ENCODE measurements at places on chromosomes 12 and 14.

- DNase-seq: no peak
Observed at GRCh38 chr14:51847489-51847796, 13.0 kb upstream of the GNG2 start.

DNA sequence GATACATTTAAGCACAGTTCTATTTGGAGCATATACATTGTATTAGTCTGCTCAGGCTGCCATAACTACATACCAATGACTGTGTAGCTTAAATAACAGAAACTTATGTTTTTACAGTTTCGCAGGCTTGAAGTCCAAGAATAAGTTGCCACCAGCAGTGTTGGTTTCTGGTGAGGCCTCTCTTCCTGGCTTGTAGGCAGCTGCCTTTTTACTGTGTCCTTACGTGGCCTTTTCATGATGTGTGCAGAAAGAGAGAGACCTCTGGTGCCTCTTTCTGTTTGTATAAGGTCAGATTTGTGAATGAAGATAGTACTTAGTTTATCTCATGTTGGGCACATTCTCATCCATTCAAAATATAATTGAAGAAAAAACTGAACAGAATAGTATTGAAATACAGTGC lies 636.6 kb downstream of the FLRT2 start:
- DNase-seq: no peak

DNA sequence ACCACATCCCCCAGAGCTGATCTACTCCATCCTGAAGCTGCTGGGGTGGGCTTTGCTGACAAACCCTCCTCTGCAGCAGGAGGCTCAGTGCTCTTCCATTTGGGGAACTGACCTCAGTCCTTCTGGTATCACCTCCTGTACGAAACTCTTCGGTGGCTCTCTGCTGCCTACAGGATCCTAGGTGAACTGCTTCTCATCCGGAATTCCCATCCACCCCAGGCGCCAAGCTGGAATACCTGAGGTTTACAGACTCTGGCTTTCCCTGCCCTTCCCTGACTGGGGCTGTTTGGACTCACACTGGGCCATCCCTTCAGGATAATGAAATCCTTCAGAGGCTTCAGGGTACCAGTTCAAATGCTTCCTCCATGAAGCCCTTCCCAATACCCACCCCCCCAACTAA lies 26.2 kb downstream of the GCN1 start:
- DNase-seq: no peak

DNA sequence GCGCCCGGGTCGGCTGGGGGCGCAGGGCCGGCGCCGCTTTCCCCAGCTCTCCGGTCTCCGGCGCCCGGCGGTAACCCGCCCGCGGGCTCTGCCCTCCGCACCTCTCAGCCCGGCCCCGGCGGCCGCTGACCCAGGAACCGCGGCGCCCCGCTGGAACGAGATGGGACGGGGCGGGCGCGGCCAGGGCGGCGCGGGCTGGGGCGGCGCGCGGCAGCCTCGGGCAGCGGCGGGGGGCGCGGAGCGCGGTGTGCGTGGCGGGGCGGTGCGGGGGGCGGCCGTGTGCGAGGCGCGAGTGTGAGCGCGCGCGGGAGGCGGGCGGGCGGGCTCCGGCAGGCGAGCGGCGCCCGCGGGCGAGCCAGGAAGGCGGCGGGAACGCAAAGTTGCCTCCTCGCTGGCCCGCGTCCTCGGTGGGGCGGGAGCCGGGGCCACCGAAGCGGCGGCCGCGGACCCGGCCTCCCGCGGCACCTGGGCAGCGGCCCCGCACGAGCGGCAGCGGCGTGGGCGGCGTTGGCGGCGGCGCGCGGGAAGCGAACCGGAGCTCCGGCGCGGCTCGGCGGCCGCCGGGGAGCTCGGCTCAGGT lies 671 bp upstream of the DIO3 start:
- no peak for DNase-seq

DNA sequence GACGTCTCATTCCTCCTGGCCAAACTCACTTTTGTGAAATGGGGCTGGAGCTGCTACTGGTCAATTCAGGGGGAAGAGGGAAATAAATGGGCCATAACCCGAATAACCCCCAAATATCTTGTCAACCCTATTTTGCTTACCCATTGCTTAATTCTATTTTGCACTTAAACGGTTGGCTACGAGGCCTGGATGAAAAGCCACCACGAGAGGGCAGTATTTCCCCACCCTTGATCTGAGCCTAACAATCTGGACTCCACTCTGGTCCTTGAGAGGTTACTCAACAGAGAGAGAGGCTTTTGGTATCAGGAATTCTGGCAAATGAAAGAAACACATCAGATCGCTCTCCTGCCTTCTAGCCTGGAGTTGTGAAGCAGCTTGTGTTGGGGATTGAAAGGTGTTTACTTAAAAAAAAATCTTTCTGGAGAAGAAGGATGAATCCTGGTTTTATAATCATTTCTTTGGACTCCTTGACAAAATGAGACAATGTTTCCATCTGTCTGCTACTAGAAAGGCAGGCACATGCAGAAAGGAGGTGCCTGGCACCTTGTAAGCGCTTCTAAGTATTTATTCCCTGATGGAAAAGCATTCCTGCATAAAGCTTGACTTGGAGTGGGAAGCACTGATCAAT lies 22.4 kb upstream of the FBXO21 start:
- DNase-seq: peak; percentile 83

GRCh38 chr12:104583301-104583700 lies 126.6 kb downstream of the CHST11 start:
- DNase-seq: peak; percentile 25

- peak; percentile 68 for DNase-seq
Observed at GRCh38 chr14:90495357-90496276, 98.8 kb downstream of the CALM1 start.

DNA sequence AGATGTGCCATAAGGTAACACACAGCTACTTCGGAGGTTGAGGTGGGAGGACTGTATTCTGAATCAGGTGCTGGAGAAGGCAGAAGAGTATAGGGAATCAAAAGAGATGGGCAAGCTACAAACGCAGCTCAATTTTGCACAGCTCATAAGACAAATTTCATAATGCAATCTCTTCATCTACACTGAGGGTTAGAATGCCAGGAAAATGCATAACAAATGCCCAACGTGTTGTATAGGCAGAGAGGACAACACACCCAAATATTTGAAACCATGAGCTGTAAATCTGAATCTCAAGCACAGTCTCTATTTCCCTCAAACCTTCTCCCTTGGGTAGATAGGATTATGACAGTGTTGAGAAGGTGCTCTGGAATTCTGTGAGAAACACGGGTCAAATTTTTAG lies 263.1 kb upstream of the FOXN3 start:
- DNase-seq: no peak

DNA sequence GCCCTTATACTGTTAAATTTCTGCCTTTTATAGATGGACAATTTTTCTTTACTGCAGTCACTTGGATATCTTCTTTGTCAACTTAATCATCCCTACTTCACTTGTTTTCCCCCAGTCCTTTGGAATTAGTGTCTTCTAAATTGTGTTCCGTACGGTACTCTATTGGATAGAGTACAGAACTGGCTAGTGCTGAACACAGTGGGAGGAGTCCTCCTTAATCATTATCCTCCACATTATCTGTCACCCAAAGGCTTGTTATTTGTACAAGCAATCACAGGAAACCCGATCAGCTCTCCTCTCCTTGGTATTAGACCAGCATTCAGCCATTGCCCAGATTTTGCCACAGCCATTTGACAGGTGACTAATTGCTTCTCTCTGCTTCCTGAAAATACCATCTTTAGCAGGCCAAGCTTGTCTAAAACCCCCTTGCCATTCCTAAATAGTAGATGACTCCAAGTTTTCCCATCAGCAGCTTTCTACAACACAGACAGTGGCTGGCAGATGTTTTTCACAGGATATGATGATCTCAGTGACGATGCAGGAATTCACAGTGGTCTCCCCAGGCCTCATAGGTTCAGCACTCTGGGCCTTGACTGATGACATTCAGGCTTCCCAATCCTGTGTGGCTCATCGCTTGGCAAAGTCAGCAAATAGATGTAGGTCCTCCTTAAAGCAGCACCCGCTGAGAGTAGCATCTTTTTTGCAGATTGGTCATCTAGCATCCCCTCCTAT lies 216.0 kb upstream of the RGS6 start:
- no peak for DNase-seq

GRCh38 chr12:4416276-4416675 lies 29.3 kb downstream of the FGF6 start:
- peak; percentile 24 for DNase-seq

DNA sequence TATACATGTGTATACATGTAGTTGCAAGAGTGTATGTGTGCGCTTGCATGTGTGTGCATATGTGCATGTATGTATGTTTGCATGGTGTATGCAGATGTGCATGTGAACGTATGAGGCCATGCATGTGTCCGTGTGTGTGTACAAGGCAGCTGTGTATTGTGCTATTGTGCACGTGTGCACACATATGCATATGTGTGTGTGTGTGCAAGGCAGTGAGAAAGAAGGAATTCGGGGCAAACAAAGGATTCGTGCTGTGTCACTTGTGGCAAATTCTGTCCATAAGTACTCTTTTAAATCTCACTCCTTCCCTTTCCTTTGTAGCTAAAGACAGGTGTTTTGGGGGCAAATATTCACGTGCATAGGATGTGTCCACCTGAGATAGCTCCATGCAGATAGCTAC lies 227.1 kb downstream of the VRK1 start:
- DNase-seq: no peak

- no peak for DNase-seq
Observed at GRCh38 chr14:104891664-104892530, 26.8 kb downstream of the CEP170B start.

DNA sequence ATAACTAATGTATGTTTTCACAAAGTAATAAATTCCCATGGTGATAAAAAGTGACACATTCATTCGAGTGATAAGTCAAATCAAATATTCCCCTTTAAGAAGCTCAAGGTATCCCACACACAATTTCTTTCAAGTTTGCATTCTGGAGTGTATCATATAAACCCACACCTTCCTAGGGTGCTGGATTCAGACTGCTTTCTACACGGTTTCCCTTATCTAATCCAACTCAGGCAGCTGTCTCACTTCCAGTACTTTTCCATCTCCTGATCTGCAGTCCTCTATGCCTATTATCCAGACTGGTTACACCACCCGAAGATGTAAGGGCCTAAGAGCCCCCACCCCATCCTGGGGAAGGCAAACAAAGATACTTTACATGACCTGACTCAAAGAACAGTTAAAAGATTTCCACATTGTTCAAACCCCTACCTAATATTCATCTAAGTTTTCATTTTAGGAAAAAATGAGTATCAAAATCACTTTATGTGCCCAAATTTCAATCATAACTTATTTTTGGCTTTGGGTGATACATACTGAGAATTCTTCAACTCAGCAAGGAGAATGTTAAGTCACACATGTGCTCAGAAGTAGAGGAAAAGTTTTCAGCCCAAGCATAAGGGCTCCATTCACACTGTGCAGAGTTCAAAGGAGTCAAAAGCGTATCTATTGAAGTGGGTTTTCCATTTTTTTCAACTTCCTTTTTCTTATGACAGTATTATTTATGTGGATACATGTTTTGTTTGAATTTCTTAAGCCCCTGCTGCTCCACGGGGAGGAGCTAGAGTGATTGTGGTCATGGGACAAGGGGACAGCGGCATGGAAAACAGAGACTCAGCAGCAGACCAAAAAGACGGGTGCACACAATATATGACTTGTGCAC lies 41.8 kb downstream of the CORO1C start:
- DNase-seq: peak; percentile 94

DNA sequence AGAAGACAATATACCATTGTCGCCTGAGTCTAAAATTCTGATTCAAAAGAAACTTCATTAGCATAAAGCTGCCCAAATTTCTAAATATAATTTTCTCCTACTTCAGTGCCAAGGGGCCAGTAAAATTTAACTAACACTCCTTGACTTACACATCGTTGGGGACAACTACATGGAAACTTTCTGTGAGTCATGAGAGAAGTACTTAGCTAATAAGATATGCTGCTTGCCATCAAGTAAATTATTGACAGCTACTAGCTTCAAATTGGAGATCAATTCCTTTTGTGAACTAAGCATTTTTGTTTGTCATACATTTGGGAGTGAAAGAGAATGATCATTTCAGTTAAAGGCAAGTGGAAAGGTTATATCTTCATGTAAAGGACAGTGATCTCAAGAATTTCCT lies 373.3 kb downstream of the MDGA2 start:
- no peak for DNase-seq

GRCh38 chr14:103630364-103631108 lies 1.5 kb downstream of the KLC1 start:
- DNase-seq: no peak

- DNase-seq: no peak
Observed at GRCh38 chr14:57610631-57611030, 117.0 kb upstream of the CCDC198 start.

DNA sequence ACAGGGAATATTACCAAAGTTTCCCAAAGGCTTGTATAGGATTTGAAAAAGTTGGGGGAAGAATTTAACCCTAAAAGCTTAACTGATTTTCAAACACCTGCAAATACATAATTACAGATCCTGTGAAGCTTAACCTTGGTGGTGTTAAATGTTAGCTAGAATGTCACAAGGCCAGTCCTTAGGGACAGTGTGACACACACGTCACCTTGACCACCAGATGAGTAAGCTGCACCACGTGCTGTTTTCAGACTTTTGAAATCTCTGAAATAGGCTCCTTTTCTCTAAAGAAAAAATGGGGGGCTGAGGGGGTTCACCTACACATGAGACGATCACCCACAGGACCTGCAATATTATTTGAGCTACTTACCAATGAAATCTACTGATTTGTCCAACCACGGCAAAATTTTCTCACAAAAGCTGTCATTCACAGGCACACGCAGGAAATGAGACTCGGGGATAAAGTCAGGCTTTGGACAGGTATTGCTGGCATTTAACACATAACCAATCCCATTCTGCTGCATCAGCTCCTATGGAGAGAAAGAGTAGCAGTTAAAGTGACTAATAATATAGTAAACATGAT lies 75.9 kb downstream of the DUSP16 start:
- no peak for DNase-seq

- DNase-seq: peak; percentile 98
Observed at GRCh38 chr12:55847033-55847432, 4.3 kb upstream of the MMP19 start.

Measured in suppressor macrophage (primary cell).